ENCODE measurements at places on chromosomes 1 and 21.
A peak's percentile ranks its signal among the peaks of the same experiment; 100 is the strongest.

- DNase-seq: peak; percentile 87
Measured at GRCh38 chr1:3746830-3747521, 5.3 kb upstream of the CCDC27 start.

- no peak for DNase-seq
Measured at GRCh38 chr1:185819798-185820197, 85.6 kb downstream of the HMCN1 start.

GRCh38 chr1:26700711-26701110 lies 4.9 kb downstream of the ARID1A start:
- no peak for DNase-seq

DNA sequence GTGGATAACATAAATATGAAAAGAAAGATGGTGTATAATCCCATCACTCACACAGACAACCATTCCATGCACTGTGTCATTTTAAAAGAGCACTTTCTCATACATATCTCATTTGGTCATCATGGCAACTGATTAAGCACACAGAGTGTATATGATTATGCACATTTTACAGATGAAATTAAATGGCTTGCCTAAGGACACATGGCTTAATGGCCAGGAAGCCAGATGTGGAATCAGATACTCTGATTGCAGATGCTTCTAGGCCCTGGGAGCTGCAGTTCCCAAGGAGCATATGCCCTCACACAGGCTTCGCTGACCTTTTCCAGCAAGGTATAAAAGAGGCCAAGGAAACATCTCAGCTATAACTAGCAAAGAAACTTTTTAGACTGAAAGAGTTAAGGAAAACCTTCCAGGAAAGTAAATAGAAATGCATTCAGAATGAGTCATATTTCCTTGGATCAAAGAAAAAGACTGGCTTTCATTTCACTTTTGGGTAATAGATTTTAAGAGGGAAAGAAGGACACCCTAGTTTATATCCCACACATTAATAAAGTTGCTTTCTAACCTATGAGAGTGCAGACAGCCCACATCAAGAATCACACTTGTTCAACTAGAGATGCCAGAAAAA lies 19.6 kb upstream of the FAM89A start:
- DNase-seq: no peak

DNA sequence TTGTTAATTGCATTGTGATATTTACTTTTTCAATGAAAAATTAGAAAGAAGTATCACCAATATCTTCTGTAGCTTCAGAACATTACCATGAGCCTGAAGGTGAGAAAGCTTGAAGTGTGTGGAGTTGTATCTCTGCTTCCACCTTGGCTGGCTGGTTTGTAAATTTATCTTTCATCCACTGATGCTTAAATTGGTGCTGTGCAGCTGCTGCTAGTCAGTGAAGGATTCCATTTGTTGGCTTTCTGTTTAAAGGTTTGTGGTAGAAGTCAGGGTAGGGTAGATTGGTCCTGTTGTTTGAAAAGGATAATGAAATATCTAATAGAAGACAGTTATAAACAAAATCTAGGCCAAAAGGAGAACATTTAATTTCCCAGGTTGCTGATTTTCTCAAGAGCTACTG lies 105.7 kb downstream of the C1orf21 start:
- DNase-seq: no peak

DNA sequence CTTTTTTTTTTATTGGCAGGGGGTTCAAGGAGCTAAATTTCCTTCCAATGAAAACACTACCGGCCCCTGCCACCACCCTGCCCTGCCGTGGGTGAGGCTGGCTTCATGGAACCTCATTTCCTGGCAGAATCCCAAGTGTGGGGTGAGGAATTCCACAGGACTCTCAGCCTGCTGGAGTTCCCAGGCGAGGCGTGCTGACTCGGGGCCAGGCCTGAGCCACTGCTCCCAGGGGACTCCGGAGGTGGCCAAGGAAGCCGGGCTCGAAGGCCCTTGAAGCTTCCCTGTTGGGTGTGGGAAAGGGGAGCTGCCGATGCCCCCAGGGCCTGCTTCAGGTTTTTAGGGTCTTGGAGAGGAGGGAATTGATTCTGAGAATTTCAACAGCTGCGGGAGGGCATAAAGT lies 95.3 kb upstream of the ACTRT2 start:
- no peak for DNase-seq

GRCh38 chr1:199698222-199698621 lies 329.3 kb upstream of the NR5A2 start:
- no peak for DNase-seq

DNA sequence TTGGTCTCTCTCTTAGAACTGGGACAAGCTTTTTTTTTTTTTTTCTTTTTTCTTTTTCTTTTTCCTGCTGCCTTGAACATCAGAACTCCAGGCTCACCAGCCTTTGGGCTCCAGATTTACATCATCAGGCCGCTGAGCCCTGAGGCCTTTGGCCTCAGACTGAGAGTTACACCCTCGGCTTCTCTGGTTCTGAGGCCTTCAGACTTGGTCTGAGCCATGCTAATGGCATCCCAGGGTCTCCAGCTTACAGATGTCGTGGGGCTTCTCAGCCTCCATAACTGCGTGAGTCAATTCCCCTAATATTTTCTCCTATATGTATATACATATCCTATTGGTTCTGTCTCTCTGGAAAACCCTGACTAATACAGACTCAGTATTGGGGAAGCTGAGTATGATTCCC lies 36.5 kb upstream of the RC3H1 start:
- no peak for DNase-seq

DNA sequence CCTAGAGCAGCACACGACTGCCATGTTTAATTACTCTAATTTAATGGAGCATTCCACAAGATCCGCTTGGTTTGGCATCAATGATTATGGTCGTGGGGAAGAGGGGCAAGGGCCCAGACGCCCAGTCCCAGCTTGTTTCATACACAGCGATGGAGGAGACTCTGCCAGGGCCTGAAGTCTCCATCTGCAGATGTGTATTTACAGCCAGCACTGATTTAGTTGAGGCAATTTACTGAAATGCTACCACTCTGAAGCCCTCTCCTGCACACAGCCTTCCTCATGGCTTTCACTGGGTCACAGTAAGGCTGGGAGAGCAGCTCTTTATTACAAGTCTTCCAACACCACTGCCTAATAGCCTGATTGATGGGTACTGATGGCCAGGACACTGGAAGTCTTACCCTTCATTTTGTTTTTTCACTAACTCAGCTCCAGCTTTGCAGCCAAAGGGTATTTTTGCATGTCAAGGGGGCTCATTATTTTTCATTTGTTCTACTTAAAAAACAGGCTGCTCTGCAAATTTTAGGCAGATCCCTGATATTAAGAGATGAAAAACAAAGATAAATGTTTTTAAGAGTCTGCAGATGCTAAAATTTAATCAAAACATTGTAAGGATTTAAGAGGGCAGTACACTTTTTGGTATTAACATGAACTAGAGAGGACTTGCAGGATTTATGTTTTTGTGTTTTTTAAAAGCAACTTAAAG lies 236.3 kb downstream of the SIPA1L2 start:
- DNase-seq: no peak
